ENCODE measurements at places on chromosomes 7 and 10.

DNA sequence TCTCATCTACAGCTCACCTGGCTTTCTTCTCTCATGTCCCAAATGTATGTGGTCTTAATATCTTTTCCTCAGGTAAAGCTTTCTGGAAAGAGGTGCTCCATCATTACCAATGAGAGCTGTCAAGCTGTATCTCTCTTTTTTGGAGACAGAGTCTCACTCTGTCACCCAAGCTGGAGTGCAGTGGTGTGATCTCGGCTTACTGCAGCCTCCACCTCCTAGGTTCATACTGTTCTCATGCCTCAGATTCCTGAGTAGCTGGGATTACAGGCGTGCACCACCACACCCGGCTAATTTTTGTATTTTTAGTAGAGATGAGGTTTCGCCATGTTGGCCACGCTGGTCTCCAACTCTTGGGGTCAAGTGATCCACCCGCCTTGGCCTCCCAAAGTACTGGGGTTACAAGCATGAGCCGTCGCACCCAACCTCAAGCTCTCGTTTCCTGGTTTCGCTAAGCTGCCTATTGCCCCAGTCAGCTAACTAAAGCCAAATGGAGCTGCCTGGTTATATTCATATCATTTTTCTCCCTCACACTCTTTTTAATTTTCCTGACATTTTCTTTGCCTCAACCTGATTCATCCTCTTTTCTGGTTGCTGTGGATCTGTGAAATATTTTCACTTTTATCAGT lies 60.5 kb downstream of the SUFU start:
- DNase-seq = no peak

- no peak for DNase-seq
These were observed 27.1 kb downstream of the CREB3L2 start for GRCh38 chr7:137974766-137975165.

- no peak for DNase-seq
These were observed 66.0 kb downstream of the CLEC2L start for GRCh38 chr7:139589474-139589873.

- peak; percentile 8 for DNase-seq
These were observed 77.6 kb downstream of the BICC1 start for GRCh38 chr10:58590152-58590840.

GRCh38 chr7:41316410-41316809 lies 386.5 kb downstream of the INHBA start:
- no peak for DNase-seq

GRCh38 chr10:31822150-31822549 lies 106.5 kb downstream of the ARHGAP12 start:
- no peak for DNase-seq

DNA sequence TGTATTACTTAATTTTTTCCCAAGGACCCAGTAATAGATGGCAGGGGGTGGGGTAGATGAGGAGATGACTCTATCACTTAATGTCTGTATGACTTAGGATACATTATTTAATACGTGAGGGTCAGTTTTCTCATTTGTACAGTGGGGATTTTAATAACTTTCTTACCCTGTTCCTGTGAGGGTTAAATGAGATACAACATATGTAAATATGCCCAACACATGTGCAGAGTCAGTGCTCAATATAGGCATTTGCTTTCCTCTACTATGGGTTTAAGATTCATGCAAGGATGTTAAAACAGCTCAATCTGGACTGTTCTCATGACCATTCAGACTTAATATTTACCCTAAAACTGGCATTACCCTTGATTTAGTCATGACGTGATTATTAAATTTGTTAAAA lies 31.2 kb downstream of the ST7 start:
- no peak for DNase-seq

DNA sequence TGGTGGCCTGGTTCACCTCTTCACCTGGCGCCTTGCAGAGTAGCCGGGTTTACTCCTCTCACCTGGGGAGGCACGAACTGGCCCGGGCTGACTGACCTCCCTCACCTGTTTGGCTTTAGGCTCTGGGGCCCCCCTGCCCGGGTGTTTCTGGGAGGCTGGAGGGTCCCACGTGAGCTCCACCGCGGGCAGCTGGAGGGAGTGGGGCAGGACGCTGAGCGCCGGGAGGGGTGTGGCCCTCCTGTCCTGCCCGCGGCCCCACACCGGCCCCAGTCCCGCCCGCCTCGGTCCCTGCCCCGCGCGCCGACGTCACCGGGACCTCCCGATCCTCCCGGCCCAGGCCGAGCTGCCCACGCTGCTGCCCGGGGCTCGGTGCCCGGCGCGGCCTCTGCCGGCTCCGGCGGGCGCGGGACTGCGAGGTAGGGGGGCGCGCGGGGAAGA lies at the start of gene AMZ1:
Gene AMZ1, plus strand, starts transcription at position 322 of the 438 bp plus-strand sequence. CDS start 12,250 bp downstream, outside the sequence.
- DNase-seq = no peak

DNA sequence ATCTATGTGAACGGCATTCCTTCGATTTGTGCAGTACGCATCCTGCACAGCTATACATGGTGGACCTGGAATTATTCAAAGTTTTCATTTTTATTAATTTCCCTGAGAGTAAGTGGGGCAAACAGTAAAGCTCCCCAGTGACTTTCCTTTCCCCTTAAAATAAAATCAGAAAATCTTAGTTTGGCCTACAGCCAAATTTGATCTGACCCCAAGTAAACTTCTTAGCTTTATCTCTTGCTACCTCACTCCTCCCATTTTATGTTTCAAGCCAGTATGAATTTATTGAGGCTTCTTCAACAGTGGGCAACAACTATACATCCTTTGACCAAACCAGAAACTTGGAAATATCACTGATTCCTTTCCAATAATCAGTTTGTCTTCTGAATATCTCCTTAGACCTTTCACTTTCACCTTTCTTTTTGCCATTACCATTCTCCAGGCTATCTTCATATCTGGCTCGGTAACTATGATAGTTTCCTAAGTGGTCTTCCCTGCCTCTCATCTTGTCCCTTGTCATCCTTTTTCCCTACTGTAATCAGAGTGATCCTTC lies 11.1 kb downstream of the SPAG6 start:
- no peak for DNase-seq

GRCh38 chr7:15057272-15057671 lies 154.7 kb upstream of the DGKB start:
- no peak for DNase-seq

GRCh38 chr7:84848219-84848973 lies 338.5 kb downstream of the SEMA3D start:
- DNase-seq = no peak

Measured in NCI-H1105 treated with DMSO at 0.1 percent for 48 hours (cell line).